ENCODE measurements at places on chromosomes 1 and 21.

DNA sequence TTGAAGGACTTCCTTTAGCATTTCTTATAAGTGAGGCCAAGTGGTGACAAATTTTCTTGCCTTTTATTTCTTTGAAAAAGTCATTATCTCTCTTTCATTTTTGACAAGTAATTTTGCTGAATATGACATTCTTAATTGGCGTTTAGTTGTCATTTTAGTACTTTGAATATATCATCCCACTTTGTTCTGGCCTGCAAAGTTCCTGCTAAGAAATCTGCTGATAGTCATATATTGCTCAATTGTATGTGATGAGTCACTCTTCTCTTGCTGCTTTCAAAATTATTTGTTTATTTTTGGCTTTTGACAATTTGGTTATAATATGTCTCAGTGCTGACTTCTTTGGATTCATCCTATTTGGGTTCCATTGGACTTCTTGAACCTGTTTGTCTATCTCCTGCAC is 312.6 kb downstream of the DUSP10 start:
- no peak for DNase-seq

DNA sequence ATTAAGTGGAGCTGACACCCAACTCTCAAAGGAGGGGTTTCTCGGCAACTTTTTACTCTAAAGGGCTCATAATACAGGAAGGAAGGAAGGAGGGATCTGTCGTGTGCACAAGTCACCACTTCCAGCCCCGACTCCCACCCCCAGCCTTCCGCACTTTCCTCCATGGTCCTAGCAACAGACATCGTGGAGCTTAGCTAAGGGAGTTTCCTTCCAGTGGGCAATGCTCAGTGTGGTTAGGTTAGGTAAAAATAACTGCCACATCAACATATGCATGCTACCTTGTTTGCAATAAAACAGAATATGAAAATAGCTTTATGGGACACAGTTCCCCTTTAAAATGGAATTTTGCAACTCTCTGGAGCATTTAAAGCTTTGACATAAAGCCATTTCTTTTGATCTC is 35.2 kb downstream of the KANK4 start:
- DNase-seq = no peak

- no peak for DNase-seq
Observed at GRCh38 chr21:39397646-39398385, 47.8 kb downstream of the LCA5L start.

GRCh38 chr1:82555501-82555900 is 754.8 kb downstream of the ADGRL2 start:
- no peak for DNase-seq

DNA sequence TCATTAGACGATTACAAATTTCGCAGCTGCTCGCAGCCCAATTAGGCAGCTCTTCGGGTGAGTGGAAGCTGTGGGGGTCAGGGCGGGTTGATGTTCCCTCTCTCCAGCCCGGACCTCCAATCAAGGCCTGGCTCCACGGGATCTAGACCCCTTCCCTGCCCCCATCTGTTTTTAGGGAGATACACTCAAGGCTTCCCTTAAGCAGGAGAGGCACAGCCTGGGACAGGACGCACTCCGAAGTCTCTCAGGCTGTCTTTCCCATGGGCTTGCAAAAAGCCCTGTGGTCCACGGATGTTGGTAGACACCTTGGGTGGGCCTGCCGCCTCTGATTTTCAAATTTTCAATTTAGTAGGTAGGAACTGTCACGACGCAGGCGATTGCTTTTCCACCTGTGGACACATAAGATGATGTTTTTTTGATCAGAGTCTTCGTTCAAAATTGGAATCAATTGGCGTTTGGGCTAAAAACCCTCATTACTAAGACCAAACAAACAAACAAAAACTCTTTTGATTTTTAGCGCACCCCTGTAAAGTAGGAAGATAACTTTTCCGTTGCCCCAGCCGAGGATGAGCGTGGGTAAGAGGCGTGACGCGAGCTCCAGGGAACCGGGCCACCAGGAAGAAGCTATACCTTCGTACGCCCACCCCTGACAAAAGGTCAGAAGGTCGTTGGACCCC is 2.5 kb upstream of the LHX8 start:
- no peak for DNase-seq

DNA sequence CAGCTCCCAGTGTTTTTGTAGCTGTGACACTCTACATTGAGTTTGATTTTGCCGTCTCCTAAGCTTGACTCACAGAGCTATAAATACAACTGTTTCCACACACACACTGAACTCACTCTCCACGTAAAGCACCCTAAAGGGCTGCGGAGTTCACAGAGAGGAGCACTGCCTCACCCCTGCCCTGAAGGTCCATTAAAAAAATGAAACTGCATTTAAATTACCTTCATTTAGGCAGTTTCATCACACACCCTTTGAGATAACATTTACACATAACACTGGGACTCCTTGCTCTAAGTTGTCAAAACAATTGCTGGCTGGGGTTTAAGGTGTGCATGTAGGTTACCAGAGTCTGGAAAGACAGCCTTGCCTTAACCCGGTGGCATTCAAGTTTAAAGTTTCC is 137.1 kb upstream of the MAGI3 start:
- DNase-seq = no peak

GRCh38 chr1:86395751-86396497 is at the start of gene ODF2L:
Gene ODF2L (minus strand): TSS chr1:86396323. CDS start chr1:86387027, 9,296 bp downstream.
- DNase-seq = peak; percentile 57

DNA sequence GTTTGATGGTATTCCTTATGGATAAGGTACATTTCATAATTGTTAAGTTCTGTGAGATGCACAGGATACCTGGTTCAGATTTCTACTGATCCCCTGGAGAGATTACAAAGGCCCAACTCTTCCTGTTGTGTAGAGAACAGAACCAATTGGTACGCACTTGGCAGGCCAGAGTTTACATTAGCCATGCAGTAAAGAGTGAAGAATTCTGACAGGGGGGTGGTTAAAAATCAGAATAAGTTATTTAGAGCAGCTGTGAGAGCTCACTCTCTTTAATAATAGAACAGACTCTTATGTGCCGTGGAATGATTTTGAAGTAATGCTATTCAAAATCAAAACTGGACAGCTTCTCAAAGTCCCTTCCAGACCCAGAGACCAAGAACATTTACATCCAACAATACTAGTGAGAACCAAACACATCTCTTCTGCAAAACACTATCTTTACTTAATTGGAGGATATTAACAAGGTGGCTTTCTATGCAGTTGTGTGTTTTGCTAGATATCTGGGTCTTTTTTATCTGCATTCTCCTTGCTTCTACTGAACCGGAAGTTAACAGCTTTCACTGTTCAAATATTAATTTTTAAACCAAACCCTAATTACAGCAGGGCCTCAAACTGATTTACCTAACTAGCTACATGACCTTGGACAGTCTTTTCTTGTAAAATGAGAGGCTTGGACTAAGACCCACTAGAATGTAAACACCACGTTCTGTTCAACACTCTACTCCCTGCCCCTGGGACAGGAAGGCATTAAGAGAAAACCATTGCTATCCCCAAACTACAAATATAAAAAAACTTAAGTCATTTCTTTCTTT is 4.0 kb downstream of the USP24 start:
- no peak for DNase-seq

- no peak for DNase-seq
Observed at GRCh38 chr1:118223426-118223825, 38.4 kb upstream of the SPAG17 start.

DNA sequence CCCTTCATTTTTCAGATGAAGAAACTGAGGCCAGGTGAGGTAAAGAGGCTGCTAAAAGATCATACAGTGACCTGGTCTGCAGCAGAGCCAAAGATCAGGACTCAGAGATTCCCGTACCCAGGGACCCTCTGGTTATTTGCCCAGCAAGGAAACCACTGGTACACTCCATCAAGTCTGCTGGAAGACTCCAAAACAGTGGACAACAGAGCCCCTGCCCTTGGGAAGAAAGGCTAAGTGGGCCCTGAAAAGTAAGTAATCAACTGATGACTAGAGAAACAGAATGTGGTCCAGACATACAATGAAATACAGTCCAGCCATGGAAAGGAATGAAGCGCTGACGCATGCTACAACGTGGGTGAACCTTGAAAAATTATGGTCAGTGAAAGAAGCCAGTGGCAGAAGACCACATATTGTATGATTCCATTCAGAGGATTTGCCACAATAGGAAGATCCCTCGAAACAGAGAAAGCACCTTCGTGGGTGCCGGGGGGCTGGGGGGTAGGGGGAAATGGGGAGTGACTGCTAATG is 106.4 kb downstream of the ETS2 start:
- DNase-seq = no peak

DNA sequence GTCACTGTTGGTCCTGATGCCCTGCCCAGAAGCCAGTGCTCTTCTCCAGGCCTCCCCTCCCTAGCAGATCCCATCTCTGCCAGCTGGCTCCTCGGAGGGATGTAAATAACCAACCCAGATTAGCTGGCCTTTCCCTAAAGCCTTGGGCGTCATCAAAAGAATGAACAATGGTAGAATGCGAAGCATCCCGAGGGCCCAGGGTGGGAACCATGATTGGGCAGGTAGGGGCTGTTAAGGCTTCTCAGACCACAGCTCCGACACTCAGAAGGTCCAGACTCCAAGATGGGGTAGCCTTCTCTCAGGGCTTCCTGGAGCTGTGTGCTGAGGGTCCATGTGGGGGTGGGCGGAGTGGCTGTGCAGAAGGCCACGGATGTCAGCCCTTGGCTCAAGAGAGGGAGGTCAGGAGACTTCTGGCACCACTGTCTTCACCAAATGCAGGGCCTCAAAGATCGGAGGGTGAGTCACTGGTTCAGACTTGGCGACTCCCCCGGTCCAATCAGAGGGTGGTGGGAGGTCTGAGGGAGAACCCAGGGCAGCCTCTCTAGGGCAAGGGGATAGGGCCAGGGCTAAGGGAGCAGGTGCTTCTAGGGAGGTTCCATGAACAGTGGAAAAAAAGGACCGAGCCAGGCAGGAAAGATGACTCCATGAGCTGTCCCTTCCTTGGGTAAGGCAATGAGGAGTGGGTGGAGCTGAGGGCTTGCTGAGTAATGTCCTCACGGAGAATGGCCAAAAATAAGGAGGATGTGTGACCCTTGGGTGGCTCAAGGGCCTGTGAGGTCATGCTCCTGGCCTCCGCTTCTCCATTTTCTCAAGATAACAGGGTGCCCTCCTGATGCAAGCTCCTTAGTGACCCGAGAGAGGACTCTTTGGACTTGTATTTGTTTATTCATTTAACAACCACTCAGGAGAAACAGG is 58.4 kb upstream of the EPS8L3 start:
- DNase-seq = no peak

DNA sequence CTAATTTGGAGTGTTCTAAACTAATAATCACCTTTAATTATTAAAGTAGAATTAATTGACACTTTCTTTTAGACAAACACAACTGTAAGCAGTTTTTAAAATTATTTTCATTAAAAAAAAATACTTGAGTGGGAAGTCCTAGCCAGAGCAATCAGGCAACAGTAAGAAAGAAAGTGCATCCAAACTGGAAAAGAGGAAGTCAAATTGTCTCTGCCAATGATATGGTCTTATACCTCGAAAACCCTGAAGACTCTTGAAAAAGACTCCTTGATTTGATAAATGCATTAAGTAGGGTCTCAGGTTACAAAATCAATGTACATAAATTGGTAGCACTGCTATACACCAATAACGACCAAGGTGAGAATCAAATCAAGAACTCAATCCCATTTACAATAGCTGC is 83.0 kb upstream of the GADD45A start:
- DNase-seq = no peak

DNA sequence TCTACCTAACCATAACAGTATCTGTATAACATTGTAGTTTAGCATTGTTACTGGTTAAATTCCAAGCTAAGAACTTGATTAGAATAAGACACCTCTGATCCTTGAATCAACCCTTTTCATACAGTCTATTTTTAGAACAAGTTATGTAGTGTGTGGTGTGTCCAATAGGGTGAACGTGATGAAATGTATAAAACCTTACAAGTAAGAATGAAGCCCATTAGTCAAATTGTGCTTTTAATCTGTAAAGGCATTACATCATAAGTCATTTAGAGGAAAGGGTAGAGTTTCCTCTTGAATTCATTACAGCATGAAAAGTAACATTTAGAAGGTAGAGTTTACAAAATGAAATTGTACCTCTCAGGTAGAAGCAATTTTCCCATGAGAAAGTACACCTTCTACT is 479.2 kb downstream of the LTN1 start:
- no peak for DNase-seq

GRCh38 chr1:8455700-8456307 is 137.9 kb downstream of the SLC45A1 start:
- no peak for DNase-seq

DNA sequence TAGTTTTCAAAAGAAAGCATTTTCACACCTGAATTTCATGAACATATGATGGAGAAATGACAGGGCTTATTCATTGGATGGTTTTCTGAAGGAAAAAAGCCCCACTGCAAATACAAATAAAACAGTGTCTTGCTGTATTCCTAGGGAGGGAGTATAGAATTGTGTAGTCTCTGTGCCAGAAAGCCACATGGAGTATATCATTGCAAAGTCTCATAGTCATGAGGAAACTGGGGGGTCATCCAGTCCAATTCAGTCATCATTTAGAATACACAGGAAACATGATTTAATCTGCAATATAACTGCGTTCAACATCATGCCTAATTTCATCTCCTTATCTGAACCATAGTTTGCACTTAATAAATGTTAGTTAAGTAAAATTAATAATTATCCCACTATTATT is 222.3 kb downstream of the NTNG1 start:
- no peak for DNase-seq

DNA sequence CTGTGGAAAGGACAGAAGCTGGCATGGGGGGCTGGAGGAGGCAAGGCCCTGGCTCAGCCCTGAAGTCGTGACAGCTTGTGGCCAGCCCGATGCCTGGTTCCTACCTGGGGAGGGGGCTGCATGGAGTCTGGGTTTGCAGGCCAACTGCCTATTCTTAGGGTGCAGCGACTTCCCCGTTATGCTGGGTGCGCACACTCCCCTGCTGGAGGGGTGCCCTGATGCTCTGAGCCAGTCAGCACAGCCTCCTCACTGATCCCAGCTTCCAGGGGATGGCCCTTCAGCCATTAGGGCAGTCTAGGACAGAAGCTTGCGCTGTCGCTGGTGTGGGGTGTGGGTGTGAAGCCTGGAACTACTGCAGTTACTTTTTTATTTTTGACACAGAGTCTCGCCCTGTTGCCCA is 30.0 kb upstream of the SLC19A1 start:
- no peak for DNase-seq

DNA sequence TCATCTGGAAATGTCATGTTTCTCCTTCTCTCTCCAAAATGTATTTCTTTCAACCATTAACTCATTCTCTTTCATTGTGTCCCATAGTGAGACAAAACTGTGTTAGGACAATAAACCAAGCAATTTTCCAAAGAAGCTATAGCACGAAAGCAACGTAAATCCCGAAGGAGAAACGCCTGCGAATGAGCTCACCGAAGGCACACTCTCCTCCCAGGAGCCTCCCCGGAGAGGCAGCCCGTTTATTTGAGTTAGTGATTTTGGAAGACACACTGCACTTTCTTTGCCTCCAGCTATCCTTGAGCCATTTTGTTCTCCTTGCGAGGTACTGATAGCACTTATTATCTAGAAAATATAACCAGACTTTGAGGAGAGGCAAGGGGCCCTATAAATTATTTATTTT is 41.2 kb downstream of the RSPH1 start:
- no peak for DNase-seq

- no peak for DNase-seq
Observed at GRCh38 chr1:59731591-59731990, 83.2 kb upstream of the HOOK1 start.

- DNase-seq = no peak
Observed at GRCh38 chr1:160109686-160110085, 5.9 kb upstream of the ATP1A2 start.

Measured in forelimb muscle (tissue), 1 donor.